ENCODE measurements at places on chromosomes 3 and 15.

- no peak for DNase-seq
Measured at GRCh38 chr3:170360466-170360865, 3.0 kb downstream of the SKIL start.

- DNase-seq = no peak
Measured at GRCh38 chr3:23259515-23259914, 56.4 kb downstream of the UBE2E2 start.

- no peak for DNase-seq
Measured at GRCh38 chr3:105377716-105378115, 11.0 kb downstream of the ALCAM start.

- no peak for DNase-seq
Measured at GRCh38 chr3:69400683-69401082, 14.8 kb upstream of the FRMD4B start.

- no peak for DNase-seq
Measured at GRCh38 chr3:23256741-23257435, 53.8 kb downstream of the UBE2E2 start.

GRCh38 chr3:60810881-60811280 is 440.4 kb downstream of the FHIT start:
- no peak for DNase-seq

GRCh38 chr3:161913786-161914389 is 417.3 kb downstream of the OTOL1 start:
- DNase-seq = no peak

- DNase-seq = no peak
Measured at GRCh38 chr15:57320631-57321220, 55.6 kb upstream of the CGNL1 start.

GRCh38 chr15:99983171-99983885 is 250.1 kb upstream of the LYSMD4 start:
- no peak for DNase-seq

DNA sequence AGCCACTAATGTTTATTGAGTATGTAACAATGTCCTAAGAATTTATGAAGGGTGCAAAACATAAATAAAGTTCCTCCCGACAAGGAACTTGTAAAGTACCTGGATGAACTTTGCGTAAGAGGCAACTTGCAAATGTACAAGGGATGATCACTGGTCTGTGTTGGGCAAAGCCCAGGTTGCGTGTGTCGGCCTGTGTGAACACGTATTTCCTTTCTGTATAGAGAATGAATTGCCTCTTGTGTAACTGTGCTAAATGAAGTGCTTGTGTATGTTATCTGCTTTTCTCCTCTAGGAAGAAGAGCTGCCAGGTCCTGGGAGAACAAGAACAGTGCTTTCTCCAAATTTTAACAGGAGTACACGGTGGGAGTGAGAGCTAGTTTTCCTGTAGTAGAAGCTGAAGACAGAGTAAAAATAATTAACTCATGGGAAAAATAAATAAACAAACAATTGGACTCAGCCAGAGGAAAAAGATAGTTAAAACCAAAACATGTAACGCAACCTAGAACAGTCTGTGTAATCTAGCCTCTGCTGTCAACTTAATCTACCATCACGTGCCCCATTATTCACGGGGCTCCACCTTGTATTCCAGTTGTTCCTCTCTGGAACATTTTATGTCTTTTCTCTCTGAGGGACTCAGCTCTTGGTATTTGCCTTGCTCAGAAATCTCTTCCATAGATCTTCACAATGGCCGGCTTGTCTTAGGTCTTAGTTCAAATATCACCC is 83.7 kb upstream of the RASGRP1 start:
- DNase-seq = no peak

All from renal pelvis (tissue), 12 donors.